Natural killer cell (primary cell): ENCODE measurements at places on chromosomes 1 and 21.

DNA sequence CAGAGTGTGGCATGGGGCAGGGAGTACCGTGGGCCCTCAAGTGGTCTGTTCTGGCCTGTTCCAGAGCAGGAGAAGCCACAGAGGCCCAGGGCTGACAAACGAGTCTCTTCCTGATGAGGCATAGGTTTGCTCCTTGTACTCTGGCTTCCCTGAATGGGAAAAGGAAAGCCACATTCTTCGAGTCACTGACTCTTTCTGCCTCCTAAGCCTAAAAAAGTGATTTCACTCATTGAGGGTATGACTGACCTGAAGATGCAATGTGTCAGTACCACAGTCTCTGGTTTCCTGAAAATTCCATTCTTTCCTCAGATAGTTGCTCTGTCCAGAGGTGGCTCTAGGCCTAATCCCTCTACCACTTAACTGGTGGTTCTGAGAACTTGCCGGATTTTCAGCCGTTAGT lies 92.3 kb downstream of the KCNN3 start:
- no peak for DNase-seq

GRCh38 chr1:23546897-23547584 lies 12.3 kb downstream of the ID3 start:
- no peak for DNase-seq

GRCh38 chr1:3454811-3455618 lies 550 bp downstream of the ARHGEF16 start:
- no peak for DNase-seq

- DNase-seq, result no peak
Observed at GRCh38 chr1:180225403-180225802, 4.7 kb upstream of the LHX4 start.

GRCh38 chr1:234069760-234070159 lies 165.3 kb downstream of the SLC35F3 start:
- no peak for DNase-seq
